ENCODE measurements at places on chromosomes 4 and X.

DNA sequence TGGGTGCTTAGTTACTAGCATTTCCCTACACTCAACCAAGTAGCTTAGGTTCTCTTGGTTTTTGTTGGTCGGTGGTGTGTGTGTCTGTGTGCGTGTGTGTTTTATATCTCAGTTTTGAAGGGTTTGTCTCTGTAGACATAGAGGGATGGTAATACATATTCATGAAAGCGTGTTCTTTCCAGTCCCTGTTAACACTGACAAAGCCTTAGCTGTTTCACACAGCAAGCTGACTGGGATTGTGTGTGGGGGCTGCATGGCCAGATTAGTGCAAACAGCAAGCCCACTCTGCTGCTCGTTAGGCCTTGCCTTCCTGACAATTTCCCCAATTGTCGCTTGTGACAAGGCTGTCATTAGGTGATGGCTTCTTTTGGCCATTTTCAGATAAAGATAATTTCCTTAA, 43.9 kb downstream of the ALPK1 start:
- no peak for DNase-seq

DNA sequence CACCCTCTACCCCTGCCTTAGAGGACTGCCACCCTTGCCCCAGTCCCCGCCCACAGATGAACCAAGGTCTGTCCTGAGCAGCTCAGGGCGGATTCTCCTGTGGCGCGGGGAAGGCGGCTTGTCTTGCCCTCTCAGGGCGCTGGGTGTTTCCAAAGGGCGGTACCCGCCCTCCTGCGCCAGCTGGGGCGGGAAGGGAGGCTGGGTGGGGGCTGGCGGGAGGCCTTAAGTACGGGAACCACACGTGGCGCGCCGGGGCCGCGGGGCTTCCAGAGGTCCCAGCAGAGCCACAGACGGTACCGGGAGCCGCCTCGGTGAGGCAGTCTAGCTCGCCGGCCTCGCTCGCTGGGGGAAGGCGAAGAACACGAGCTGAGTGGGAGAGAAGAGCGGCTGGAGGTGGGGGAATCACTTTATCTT, 361.1 kb downstream of the MID1IP1 start:
- DNase-seq, result no peak

- no peak for DNase-seq
Observed at GRCh38 chr4:22678940-22679854, 13.5 kb upstream of the GBA3 start.

DNA sequence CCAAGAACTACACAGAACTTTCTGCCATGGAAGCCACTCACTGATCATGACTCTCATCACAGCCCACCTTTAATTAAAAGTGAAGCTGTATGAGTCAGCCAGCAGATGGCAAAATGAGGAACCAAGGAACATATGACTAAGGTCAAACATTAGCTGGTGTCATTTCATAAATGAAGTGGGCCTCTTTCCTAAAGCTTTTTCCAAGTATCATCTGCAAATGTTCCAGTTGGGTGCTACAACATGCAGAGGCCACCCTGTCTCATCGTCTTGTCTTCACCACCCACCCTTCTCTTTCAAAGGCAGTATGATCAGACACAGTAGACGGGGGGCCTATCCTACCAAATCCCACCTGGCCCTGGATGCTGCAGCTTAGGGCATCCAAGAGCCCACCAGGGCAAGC, 9.2 kb upstream of the EOLA1 start:
- DNase-seq, result no peak

DNA sequence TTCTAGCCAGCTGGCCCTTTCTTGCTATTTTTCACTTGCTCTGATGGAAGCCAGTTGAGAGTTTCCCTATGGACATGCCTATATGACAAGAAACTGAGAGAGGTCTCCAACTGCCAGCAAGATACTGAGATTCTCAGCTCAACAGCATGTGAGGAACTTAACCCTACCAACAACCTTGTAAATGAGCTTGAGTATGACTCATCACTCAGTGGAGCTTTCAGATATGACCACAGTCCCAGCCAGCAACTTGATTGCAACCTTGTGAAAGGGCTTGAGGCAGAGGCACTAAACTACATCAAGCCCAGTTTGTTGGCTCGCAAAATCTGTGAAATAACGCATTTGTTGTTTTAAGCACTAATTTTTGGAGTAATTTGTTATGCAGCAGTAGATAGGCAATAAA, 175.8 kb downstream of the COMMD8 start:
- no peak for DNase-seq

DNA sequence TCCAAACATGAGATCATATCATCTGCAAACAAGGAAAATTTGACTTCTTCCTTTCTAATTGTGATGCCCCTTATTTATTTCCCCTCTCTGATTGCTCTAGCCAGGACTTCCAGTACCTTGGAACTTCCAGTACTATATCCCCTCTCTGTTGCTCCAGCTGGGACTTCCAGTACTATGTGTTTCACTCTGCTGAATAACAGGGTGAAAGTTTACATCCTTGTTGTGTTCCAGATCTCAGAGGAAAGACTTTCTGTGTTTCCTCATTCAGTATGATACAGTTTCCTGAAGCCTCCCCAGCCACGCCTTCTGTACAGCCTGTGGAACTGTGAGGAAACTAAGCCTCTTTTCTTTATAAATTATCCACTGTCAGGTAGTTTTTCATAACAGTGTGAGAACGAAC, 381.3 kb upstream of the FAM47C start:
- DNase-seq, result no peak

DNA sequence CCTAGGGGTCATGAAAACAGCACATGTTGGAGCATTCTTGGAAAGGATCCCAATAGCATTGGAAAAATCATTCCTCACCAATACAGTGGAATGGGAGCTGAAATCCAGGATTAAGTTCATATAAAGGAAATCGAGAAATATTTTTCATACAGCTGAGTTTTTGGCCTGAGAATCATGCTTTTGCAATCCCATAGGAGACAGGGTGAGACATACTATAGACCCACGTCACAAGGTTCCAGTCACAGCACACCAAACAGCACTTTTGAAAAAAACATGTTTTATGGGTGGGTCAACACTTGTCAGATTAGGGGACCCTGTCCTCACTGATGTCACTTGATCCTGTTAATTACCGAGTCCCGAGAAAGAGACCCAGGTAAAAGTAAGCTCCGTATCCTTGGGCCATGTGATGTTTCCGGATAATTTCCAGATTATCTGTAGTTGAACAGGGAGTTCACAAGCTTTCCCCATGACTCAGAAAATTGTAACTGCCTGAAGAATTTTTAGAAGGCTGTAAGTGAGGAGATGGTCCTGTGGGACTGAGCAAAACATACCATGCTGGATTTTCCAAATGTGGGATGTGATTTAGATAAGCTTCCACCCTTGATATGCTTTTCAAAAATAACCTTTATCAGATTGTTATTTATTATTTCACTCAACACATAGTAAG, 80.9 kb upstream of the TLR3 start:
- DNase-seq, result no peak

- DNase-seq, result no peak
Observed at GRCh38 chr4:88187766-88188165, 29.3 kb upstream of the ABCG2 start.

DNA sequence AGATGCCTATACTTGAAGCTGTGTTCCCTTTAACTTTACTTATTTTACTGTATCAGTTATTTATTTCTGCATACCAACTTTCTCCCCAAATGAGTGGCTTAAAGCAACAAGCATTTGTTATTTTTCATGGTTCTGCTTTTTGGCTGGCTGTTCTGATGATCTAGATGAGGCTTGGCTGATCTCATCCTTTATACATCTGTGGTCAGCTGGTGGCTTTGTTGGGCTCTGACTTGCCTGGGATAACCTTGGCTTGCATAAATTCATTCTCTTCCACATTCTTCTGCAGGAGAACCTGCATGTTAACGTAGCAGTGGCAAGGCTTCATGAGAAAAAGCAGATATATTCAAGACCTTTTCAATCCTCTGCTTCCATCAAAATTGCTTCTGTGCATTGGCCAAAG, 1317.6 kb downstream of the ADGRL3 start:
- no peak for DNase-seq

DNA sequence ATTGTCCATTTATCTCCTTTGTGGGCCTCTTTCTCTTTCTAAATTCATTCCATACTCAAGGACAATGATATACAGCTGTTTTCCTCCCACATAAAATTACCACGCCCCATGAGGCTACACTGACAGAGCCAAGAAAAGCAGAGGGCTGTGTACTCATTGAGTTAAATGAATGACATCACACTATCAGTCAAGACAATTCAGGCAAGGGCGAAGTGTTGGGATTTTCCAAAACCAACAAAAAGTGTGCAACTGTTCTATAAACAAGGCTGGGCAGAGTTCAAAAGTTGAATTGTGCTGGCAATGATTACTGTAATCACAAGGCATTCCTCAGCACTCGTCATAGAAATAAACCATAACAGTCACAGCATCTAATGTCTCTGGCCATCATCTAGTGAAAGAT, 799.6 kb upstream of the DIAPH2 start:
- DNase-seq, result no peak

- DNase-seq, result no peak
Observed at GRCh38 chr4:164615964-164616363, 138.0 kb upstream of the SMIM31 start.

GRCh38 chr4:111943796-111944203, 201.5 kb upstream of the FAM241A start:
- DNase-seq, result no peak

DNA sequence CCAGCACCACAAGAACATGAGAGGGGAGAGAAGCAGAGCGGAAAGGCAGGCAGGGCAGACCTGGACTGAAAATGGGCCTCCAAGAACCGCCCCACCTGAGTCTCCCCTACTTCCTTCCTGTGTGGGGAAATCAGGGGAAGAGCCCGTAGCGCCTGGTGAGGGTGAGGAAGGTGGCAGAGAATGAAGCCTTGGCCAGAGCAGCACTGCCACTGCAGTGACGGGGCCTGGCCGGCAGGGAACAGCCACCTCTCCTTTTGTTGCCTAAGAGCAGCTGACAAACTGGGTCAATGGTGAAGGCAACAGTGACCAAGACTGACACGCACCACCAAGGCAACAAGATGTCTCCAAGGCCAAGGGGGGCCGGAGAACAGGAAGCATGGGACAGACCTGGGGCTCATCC, 58.4 kb upstream of the CBR4 start:
- DNase-seq, result no peak

DNA sequence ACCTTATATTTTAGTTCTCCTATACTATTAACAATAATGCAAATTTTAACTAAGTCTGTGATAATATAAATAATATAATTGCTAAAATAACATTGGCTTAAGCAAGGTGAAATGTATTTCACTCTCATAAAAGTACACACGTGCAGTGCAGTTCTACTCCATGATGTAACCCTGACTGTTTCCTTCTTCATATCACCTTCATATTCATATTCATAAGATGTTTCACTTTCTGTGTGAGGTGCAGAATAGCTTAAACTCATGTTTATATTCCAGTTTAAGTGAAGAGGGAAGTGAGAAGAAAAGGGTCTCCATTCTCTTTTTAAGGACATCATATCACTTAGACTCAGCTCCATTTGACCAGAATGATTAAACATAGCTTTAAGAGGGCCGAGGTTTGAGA, 1810.0 kb upstream of the PCDH10 start:
- DNase-seq, result no peak

DNA sequence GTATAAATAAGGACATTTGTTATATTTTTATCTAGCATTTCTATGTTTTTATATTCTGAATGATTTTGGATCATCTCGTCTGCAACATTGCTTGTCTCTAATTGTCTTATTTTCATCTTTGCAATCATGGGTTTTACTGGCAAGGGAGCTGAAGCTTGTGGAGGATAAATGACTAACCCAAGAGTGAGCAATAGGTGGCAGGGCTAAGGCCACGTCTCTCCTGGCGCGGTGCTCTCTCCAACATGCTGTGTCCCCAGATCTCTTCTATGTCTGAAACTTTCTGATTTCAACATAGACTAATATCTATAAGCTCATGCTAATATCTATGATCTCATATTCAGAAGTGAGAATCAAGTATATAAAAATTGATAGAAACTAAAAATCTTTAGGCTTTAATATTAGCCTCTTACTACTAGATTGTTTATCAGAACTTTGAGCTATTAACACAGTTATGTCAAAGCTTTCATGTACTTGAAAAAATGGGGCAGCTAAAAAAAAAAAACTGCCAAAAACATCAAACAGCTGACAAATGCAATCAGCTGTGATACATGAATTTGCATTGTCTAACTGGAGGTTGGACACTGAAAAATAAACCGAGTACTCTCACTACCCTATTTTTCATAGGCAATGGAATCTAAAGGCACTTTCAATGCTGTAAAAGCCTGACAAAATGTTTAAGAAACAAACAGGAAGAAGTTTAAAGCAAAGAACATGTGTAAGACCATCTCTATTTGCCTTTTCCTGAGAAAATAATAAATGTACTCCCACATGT, 169.2 kb downstream of the TMA16 start:
- DNase-seq, result no peak

DNA sequence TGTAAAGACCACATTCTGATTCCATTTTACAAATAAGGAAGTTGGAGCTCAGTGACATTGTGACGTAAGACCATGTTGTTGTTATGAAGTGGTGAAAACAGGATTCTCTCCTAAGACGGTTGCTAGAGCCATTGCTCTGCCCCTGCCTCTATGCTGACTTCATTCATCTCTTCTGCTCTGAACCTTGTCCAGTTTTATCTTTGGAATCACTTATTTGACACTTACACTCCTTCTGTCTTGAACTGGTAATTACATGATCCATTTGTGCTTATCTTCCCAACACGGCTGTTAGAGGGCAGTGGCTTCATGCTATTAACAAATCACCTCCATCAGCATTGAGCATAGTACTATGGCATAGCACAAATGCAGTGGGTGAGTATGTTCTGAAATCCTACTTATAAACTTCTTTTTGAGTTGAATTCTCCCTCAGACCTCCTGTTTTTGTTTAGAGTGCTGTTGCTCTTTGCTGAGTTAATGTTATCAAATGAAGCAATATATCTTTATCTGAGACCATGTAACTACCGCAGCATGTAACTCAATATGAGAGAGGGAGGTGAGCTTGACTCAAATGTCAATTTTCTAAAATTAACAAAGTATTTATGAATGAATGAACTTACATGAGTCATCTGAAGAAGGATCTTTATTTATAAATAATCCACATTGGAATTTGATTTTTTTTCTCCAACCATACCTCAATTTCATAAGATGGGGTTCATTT, 177.8 kb downstream of the RASL11B start:
- no peak for DNase-seq

GRCh38 chr4:86670756-86671155, 76.6 kb downstream of the PTPN13 start:
- DNase-seq, result no peak

GRCh38 chrX:2501559-2502102, 855 bp upstream of the DHRSX start:
- DNase-seq, result no peak

DNA sequence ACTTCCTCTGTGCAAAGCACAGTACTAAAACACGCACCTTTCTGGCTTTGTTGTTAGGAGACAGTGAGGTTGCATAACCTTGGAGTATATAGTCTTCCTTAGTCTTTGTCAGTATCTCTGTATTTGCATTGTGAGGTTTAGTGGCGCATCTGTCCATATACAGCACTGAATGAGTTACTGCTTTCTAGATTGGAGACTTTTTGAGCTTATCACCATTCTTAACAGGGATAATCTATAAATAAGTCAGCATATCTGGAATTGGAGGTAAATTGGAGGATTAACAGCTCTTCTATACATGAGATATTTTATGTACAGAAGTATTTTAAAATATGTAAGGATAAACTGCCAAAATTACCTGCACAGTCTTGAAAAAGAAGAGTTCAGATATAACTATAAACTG, 4.3 kb downstream of the FHDC1 start:
- no peak for DNase-seq
